ENCODE measurements at places on chromosomes 12 and 14.

DNA sequence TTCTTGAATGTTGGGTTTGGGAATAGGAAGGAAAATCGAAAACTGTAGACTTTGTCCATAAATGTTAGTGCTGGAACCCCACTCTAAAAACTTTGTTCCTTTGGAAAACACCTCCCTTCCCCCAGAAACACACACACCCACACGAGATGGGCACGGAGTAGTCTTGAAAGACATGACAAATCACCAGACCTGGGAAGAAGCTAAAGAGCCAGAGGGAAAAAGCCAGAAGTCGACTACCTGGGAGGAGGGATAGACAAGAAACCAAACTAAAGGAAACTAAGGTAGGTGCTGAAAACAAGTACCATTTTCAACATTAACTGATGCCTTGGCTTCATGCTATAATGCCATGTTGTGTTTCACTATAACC is 925 bp upstream of the NANOG start:
- DNase-seq = no peak

DNA sequence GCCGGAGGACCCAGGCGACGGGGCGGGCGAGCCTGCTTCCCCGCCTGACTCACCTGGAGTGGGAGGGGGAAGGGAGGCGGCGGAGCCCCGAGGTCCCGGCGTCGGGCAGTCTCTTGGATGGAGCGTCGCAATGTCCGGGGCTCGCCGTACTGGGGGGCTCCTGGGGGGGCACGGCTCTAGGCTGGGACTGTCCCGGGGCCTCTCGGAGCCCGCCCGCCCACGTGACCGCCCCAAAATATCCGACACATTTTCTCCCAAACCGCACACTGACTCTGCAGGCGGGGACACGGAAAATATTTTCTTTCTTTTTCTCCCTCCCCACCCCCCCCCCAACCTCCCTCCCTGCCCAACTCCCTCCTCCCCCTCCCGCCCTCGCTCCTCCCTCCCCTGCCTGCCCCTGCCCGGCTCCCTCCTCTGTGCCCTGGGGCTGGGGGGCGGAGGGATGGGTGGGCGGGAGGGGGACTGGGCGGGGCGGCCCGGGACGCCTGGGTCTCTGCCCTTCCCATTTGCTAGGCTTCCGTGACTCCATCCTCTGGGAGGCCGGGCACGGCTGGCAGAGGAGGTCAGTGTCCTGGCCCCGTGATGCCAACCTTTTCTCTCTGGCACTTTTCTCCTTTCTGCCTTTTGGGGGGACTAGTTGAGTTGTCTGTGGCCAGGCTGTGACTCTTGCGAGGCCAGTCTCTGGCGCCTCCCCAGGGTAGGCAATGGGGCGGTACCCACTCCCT is at the start of gene RARG:
TSS of gene RARG (minus strand) at position 289 of the 725 bp plus-strand sequence. CDS start 4,664 bp downstream, outside the sequence.
- DNase-seq = no peak

GRCh38 chr12:96091833-96092232 is 56.4 kb upstream of the LTA4H start:
- DNase-seq = no peak

GRCh38 chr14:72616811-72617210 is 277.1 kb downstream of the DPF3 start:
- DNase-seq = no peak

- no peak for DNase-seq
These were observed 21.4 kb downstream of the ADGRD1 start for GRCh38 chr12:130975116-130975515.

GRCh38 chr14:74062809-74063150 is 21.5 kb downstream of the ALDH6A1 start:
- no peak for DNase-seq

DNA sequence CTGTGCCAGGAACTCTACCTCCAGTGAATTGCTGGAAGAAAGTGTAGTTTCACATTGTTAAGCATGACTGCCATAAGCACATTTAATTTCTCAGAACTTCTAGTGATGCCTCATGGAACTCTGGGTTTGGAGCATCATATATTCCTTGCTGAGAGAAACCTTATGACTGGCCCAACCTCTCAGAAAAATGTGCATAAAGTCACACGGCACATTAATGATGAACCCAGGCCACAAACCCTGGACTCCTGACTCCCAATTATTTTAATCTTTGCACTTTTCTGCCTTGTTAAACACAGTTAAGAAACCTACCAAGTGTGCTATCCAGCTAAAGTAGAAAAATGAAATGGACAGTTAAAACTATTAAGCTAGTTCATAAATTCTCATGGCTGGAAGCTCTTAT is 5.6 kb downstream of the TCP11L2 start:
- no peak for DNase-seq
